RPMI7951 (cell line): ENCODE measurements at places on chromosomes 7 and 10. TPM values are rescaled to one million over a fixed set of nuclear protein-coding genes. Genes with fewer than 3 reads are reported as not detected.

Gene LEP
- not detected in 2 replicates for total RNA-seq

- DNase-seq: peak; percentile 67
Observed at GRCh38 chr10:132987671-132988571, 45.6 kb upstream of the CFAP46 start.

GRCh38 chr7:6640246-6640721 lies 3.2 kb downstream of the ZNF316 start:
- DNase-seq: peak; percentile 32

Gene SOSTDC1
- total RNA-seq: 0.10 and 0.12 TPM in 2 replicates

Gene MOGAT3
- total RNA-seq: not detected in 2 replicates

- peak; percentile 82 for DNase-seq
Observed at GRCh38 chr7:92178928-92179924, at the start of gene LRRD1. TSS of gene LRRD1 (minus strand) at chr7:92179142. CDS start at chr7:92165202, 13,940 bp downstream.
